ENCODE measurements at places on chromosomes 6 and 20.
A peak's percentile ranks its signal among the peaks of the same experiment; 100 is the strongest.

DNA sequence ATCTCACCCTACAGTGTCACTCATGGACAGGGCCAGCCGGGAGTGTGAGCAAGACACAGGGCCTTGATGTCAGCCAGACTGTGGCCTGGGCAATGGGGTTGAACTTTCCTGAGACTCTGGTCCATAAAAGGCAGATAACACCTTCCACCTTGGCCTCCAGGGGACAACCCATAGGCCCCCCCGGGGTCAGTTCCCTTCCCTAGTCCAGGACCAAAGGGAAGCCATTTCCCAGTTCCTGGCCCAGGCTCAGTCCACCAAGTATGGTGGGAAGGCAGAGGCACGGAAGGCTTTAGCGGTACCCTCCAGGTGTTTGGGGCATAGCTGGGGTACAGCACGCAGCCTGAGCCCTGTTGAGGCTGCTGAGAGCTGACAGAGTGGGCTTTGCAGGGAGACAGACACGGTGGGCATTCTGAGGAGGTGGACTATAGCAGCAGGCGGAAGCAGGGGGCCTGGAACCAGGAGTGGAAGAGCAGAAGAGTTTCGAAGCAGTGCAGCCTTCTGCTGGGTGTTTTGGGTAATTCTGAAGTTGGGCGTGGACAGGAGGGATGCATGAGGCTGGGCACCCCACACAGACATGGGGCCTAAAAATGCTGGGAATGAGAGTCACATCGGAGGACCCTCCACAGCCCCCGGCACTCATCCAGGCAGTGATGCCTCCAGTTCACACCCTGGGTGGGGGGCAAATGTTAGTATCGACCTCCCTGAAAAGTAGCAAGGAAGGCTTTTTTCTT, 43.9 kb upstream of the CD93 start:
- DNase-seq, result no peak

DNA sequence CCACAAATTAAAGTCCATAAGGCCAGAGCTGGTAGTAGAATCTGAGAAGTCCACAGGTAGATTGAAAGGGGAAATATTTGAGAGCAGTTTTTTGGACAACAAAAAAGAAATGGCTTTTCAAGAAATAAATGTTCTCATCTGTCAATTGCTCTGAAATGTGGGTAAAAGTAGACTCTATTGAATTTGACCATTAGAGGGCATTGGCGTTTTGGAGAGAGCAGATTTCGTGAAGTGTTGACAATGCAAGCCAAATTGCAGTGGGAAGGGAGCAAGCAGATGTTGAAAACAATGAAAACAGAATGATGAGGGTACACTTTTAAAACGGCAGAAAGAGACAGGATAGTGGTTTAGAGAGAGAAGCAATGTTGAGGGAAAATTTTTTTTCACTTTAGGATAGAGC, 149.1 kb upstream of the FAM83B start:
- no peak for DNase-seq

GRCh38 chr20:61753316-61753942, 312.3 kb downstream of the TAF4 start:
- no peak for DNase-seq

DNA sequence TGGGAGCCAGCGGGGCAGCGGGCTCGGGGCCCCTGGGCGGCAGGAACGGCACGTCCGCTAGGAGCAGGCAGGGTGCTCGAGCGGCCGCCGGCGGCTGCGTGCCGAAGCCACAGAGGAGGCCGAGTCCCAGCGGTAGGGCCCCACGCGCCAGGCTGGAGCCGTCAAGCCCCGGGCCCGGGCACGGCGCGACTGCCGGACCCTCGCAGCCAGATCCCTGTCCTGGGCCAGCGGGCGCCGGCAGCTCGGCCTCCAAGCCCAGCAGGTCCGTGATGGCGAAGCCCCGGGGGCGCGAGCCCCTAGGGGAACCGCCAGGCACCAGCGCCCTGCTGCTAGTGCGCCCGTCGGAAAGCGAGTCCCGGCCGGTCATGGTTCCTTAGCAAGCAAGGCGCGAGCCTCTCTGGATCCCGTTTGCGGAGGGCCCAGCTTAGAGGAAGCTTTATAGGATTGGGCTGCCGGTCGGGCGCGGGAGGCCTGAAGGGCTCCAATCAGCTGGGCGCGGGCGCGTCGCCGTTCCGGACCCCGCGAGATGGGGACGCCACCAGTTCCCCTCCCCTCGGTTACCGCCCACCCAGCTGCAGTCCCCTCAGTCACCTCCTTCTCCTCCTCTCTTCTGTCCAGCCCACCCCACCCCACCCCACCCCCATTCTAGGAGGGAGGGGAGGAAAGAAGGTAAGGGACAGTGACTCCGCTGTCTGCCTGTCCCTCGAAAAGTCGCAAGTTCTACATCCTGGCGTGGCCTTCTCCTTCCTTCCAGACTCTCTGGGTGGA, at the start of gene VSX1:
Gene VSX1 (minus strand): TSS at position 412 of the 768 bp plus-strand sequence. CDS start 45 bp downstream, at position 367.
- peak; percentile 58 for DNase-seq

GRCh38 chr6:150720774-150721233, 121.1 kb downstream of the PLEKHG1 start:
- no peak for DNase-seq

GRCh38 chr6:20313960-20314530, 87.6 kb upstream of the E2F3 start:
- no peak for DNase-seq

DNA sequence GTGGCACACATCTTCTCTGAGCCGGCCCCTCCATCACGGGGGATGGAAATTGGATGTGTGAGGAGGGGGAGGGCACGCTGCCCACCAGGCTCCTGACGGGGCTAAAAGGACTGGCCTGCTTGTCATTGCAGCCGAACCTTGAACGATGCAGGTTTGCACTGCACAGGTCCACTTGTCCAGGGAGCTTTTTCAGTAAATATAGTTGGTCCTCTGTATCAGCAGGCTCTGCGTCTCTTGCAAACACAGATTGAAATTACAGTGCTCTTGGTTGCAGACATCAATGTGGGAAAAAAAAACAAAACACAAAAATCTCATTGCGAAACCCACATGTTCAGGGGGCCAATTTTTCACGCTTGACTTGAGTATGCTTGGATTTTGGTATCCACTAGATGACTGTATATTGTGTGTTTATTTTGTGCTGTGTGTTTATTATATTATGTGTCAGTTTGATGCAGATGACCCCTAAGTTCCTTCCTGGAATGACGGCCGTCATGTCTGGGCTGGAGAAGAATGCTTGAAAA, 29.2 kb downstream of the ERMARD start:
- DNase-seq, result no peak

DNA sequence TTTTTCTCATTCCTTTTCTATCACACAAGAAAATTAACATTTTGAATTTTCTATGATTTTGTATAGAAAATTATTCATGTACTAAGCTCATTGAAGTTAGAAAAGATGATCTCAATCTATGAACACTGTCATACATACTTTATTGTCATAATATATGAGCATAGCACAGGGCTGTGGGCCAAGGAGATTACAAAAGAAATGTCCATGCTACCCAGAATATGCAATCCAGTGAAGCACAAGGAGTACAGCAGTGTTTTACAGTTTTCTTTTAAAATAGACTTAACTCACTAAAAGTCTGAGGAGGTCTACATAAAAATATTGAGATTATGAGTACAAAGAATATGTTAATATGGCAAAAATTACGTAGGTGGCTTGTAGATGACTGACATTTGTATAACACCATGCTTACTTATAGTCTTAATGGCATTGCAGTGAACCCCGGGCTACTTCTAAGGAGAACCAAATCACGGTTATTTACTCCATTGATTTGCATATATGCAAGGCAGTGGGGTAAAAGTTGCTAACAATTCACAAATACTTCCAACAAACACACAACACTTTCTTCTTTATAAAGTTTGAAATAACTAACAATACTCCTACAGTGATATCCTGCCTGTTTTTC, 257.1 kb downstream of the BCKDHB start:
- DNase-seq, result no peak

DNA sequence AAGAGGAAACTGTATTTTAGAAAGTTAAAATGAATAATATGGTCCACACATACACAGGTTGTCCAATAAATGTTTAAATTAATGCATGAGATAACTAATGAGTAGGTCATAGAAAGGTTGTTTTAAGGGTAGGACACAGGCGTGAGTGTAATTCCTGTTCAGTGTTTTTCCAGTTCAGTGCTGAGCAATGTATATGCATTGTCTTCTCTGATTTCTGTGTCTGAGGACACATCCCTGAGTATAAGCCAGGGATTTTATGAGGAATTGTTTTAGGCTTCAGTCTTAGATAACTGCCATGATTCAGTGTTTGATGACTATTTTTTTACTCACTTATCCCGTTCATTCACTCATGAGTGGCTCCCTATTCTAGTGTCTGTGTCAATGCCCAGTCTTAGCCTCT, 298.5 kb upstream of the TBX18 start:
- no peak for DNase-seq

- peak; percentile 87 for DNase-seq
Measured at GRCh38 chr20:61951695-61952533, 113.8 kb downstream of the TAF4 start.

- DNase-seq, result no peak
Measured at GRCh38 chr6:110207652-110208051, 27.4 kb downstream of the CDC40 start.

GRCh38 chr20:37378785-37379598, 33.1 kb downstream of the SRC start:
- no peak for DNase-seq

DNA sequence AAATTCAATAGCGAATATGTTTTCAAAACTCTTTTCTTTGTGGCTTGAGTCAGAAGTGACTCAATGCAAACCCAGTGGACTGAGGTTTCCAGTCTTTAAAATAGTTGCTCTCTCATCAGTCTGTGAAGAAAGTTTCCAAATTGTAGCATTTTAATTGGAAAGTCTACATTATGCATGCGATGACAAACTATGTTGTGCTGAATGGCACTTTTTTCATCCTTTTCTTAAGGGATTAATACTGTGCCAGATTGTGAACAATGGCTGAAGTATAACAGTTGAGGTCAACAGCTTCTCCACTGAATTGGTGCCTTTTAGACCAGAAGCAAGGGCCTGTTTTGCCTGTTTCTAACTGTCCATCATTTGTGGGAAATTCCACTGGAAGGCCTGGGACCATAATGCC, 377.1 kb downstream of the BTBD9 start:
- DNase-seq, result no peak

GRCh38 chr20:15945289-15945688, 628.0 kb downstream of the KIF16B start:
- DNase-seq, result no peak

GRCh38 chr6:13478525-13478966, 8.9 kb downstream of the GFOD1 start:
- no peak for DNase-seq

DNA sequence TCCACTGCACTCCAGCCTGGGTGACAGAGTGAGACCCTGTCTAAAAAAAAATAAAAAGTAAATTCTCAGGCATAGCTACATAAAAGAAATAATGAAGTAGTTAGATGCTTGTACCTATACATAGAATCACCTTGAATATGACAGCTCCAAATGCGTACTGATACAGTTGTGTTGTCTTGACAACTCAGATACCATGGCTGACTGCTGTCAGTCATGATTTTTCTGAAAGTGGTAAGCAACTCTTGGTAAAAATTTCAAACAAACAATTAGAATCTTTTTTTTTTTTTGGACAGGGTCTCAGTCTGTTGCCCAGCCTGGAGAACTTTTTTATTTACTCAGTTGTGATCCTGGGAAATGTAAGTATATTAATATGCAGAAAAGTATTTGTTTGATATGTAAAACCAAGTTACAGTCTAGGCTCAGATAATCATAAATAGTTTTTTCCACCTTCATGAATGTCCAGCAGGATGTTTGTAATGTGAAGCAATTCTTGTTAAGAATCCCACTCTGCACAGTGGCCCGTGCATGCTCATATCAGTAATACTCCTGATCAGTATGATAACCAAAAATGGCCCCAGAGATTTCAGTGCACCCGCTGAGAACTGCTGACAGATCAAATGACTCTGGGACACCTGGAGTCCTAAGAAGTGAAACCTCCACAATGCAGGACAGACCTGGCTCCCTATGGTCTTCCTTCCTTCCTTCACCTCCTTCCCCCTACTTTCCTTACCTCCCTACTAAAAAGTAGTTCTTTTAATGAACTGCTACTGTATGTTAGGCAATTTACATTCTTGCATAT, 14.0 kb upstream of the MAPK13 start:
- no peak for DNase-seq

GRCh38 chr20:33279261-33279910, 3.6 kb upstream of the BPIFB1 start:
- DNase-seq, result no peak

DNA sequence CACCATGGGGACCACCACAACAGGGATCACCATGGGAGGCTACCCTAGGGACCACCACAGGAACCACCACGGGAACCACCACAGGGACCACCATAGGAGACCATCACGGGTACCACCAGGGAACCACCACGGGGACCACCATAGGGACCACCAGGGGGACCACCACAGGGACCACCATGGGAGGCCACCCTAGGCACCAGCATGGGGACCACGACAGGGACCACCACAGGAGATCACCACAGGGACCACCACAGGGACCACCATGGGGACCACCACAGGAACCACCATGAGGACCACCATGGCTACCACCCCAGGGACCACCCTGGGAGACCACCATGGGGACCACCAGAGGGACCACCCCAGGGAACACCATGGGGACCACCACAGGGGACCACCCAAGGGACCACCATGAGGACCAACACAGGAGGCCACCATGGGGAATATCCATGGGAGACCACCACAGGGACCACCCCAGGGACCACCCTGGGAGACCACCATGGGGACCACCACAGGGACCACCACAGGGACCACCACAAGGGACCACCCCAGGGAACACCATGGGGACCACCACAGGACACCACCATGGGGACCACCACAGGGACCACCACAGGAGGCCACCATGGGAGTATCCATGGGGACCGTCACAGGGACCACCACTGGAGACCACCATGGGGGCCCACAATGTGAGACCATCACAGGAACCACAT, 67.6 kb upstream of the MPC1 start:
- no peak for DNase-seq

GRCh38 chr6:148873868-148874267, 127.0 kb downstream of the UST start:
- no peak for DNase-seq

DNA sequence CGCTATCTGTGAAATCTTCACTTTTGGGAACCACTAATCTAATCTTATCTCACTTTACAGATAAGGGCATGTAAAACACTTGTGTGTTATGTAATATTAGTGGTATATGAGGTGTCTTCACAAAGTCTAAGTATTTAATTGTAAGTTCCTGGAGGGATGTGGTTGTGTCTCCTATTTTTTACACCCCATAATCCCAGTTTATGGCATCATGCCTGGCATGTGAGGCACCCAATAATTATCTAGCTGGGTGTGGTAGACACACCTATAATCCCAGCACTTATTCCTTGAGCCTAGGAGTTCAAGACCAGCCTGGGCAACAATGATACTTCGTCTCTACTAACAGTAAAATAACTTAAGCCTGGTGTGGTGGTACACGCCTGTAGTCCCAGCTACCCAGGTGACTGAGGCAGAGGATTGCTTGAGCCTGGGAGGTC, 16.5 kb upstream of the TBCC start:
- DNase-seq, result no peak

All from H1 (cell line).